ENCODE measurements at places on chromosomes 1 and 21.

DNA sequence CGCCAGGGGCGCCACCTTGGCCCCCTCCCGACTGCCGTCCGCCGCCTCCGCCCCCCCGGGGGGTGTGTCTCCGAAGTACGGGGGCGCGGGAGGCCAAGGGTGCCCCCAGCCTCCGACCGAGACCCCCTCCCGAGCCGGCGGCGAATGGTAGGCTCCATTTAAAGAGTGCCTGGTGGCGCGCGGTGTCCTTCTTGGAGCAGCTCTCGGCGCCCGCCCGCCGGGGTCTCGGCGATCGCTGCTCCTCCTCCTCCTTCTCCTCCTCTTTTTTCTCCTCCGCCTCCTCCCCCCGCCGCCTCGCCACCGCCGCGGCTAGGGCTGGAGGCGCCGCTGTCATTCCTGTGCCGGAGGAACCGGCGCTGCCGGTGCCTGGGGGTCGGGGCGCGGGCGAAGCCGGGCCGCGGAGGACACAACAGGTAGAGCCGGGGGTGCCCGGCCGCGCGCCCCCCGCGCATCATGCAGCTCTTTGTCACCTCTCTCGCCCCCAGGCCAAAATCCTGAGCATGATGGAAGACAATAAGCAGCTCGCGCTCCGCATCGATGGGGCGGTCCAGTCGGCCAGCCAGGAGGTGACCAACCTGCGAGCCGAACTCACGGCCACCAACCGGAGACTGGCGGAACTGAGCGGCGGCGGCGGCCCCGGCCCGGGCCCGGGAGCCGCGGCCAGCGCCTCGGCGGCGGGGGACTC, at the start of gene KAZN:
Gene KAZN (plus strand): TSS at position 188 of the 685 bp plus-strand sequence.
- peak; percentile 70 for DNase-seq

GRCh38 chr1:100265562-100265930, 470 bp upstream of the RTCA start:
- no peak for DNase-seq

DNA sequence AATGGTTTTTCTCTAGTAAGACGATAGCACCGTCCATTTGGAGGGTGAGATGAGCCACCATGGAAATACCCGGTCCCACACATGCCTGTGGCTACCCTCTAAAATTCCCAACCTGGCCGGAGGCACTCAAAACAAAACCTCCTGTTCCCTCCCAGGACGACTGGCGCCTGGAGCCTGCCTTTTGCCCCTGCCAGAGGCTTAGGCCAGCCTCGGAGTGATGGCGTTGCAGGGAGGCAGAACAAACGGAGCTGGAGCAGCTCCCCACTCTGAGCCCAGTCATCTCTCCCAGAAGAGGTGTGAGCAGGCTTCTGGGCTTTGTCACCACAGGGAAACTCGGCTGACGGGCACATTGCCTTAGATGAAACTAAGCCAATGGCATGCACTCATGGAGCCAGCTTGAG, 213.7 kb upstream of the HOOK1 start:
- no peak for DNase-seq

GRCh38 chr1:245588116-245588639, 433.4 kb downstream of the KIF26B start:
- no peak for DNase-seq

DNA sequence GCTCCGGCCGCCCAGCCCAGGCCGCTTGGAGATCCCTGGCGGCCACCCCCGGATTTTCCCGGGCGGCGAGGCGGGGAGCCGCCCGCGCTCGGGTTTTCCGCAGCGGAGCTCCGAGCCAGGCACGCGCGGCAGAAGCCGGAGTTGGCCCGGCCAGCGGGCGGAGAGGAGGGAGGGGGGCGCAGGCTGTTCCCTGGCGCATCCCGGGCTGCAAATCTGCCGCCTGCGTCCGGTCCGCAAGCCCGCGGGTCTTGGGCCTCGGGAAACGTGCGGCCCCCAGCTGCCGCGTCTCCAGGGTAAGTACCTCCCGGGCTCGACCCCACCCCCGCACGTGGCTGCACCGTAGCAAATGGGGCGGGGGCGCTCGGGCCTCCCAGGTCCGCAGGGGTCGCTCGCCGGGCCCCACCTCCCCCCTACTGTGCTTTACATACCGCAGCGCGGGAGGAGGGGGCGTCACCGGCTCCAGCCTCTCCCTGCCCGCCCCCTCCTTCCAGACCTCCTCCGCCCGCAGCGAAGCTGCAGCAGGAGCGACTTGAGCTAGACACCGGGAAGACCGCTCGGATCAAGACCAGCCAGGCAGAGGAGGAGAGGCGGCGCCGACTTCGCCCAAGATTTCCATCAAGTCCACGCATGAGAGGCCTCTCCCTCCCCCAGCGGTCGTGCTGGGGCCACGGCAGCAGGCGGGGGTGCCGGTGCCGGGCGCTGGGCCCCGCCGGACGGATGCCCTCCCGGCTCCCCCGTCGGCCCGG, 1.6 kb downstream of the TMEM200B start:
- peak; percentile 76 for DNase-seq

- DNase-seq: no peak
These were observed 334.3 kb upstream of the ADAMTS5 start for GRCh38 chr21:27301220-27301619.

DNA sequence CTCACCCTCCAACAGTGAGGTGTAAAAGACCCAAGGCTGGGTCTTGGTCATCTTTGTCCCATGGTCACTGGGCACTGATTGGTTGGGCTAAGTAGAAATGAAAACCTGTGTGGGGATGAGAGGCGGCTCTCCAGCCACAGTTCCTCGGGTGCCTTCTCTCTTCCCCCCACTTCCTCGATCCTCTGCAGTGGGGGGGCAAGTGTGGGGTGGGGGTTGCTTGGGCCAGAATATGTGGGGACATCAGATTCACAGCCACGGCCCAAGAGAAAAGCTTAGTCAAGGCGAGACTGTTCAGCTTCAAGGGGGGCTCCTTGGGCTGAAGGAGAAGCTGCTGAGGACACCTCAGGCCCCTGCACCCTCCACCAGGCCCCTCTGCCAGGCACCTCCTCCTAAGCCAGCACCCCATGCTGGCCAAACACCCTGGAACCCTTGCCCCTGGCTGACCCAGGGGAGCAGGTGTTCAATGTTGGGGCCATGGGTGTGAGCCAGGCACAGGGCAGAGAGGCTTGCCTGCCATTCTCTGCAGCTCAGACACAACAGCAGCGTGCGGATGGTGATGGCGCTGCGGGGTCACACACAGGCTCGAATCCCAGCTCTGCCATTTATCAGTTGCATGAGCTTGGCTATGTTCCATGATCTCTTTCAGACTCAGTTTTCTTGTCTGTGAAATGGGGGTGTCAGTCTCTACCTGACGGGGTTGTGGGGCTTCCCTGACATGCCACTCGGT, 21.0 kb upstream of the TNFRSF1B start:
- DNase-seq: no peak

GRCh38 chr1:206912445-206913095, 9.2 kb downstream of the FCMR start:
- DNase-seq: peak; percentile 73

GRCh38 chr1:229629261-229629660, 3.2 kb downstream of the URB2 start:
- no peak for DNase-seq

DNA sequence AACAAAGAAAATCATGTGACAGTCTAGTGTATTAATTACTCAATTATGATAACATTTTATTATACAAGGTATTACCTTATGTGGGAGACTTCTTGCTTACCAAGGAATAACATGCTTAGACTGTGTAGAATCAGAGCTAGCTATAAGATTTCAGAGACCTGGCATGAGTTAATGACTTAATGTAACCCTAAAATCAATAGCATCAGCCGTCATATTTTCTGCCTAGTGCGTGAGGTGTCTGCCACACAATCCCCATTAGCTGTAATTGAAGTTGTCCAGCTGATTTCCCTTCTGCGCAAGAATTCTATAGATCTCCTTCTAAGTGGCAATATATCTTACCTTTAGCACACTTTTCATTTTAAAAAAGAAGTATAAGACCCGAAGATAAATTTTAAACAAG, 28.8 kb downstream of the CHODL start:
- DNase-seq: no peak

DNA sequence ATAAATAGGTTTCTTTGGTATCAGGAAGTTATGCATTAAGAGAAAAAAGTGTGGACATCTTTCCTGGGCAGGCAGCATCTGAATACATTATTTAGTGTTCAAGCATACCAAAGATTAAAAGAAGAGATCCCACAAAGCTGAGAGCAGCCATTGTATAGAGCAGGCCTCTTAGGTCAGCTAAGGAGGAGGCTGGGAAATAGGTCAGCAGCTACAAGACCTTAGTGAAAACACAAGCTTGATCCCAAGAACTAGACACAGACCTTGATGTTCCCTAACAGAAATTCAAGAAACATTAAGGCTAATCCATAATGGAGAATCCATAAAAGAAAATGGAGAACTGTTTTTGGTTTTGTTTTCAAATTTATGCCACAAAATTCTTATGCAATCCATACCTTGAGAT, 135.3 kb upstream of the DPT start:
- no peak for DNase-seq

DNA sequence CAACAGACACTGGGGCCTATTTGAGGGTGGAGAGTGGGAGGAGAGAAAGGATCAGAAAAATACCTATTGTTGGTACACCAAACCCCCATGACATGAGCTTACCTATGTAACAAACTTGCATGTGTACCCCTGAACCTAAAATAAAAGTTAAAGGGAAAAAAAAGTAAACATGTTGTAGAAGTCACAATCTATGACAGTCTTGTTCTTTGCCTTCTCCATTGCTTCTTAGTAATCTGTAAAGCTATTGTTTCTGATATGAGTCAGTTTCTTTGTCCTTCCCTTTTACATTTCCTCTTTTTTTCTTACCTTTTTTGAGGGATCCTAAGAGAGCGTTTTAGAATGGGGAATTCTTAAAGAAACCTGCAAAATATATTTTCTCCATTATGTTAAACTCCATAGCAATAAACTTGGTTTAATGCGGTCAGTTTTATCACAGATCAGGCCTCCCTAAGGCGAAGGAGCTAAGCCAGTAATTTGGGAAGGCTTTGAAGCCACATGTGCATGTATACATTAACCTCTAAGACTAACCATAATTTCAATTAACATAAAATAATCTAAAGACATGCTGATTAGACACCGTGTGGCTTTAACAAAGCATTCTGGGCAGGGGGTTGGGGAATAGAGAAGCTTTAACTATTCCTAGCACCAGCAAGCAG, 77.8 kb upstream of the C1orf105 start:
- DNase-seq: no peak

DNA sequence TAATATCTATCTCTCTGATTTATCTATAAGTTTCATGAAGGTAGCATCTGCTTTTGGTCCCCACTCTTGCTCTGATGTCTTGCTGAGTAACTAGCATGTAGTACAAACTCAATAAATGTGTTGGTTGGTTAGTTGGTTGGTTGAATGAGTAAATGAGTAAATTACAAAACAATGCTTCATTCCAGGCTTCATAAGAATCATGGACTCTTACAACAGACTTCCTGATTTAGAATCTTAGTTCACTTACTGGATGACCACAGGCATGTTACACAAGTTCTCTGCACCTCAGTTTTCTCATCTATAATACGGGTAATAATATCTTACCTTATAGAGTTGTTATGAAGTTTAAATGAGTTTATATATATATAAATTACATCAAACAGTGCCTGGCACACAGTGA, 98.6 kb downstream of the ZNF281 start:
- no peak for DNase-seq

DNA sequence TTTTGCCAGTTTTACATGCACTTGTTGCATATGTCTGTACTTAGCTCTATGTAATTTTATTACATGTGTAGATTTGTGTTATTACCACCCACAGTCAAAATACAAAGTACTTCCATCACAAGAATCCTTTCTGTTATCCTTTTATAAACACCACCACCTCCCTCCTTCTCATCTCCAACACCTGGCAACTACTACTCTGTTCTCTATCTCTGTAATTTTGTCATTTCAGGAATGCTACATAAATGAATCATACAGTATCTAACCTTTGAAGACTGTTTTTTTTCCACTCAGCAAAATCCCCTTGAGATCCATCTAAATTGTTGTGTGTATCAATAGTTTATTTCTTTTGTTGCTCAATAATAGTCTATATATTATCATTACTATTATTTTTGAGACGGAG, 64.5 kb upstream of the COP1 start:
- DNase-seq: no peak

GRCh38 chr21:42406866-42407265, 3.2 kb downstream of the UBASH3A start:
- DNase-seq: no peak

DNA sequence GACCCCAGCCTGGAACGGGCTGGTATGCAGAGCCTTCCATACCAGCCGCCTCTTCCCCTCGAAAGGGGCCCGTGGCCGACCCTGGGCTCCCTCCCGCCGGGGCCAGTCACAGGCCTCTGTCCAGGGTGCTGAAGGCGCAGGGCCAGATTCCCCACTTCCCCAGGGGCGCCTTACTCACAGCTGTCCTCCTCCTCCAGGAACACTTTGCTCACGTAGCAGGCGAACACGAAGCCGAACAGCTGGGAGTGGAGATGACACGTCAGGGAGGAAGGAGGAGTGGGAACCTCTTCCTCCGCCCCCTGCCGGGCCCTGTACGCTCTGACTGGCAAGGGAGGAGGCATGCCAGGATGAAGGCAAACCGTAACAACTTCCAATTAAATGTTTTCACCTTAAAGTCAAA, 57.3 kb downstream of the NKAIN1 start:
- peak; percentile 90 for DNase-seq

- DNase-seq: no peak
These were observed 3.2 kb upstream of the KIAA1614 start for GRCh38 chr1:180909462-180909976.

GRCh38 chr1:40986956-40987355, 7.5 kb downstream of the CTPS1 start:
- peak; percentile 70 for DNase-seq

DNA sequence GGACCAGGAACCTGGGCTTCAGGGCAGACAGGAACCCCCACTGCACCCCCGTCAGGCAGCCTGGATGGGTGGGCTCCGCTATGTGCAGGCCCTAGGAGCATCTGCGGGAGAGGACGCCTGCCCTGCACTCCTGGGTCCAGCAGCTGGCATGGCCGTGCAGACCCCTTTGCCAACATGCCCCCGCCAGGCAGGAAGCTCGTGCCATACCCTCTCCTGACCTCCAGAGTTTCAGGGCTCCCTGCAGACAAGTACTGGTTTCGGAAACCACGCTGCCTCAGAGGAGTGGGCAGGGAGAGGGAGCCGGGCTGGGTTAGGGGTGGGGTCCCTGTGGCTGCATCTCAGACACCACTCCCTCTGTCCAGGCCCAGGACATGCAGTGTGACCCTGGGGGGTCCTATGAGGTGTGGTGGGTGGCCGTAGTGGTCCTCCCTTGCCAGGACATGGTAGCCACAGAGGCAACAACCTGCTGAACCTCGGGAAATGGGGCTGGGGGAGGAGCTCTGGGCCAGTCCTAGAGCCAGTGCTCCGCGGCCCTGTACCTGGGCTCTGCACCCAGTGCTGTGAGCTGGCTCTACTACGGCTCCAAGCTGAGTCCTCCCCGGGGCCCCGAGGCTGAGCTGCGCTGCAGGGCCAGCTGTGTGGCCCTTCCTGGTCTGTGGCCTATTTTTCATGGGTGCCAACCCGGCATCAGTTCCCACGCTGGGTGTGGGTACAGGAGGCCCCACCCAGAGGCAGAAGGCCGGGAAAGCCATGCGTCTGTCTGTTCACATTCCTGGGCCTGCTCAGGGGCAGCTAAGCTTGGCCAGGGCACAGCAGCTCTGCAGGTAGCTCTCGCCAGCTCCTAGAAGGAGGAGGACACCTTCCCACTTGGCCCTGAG, 1.4 kb downstream of the PLEKHN1 start:
- no peak for DNase-seq

GRCh38 chr1:212710566-212710965, 10.9 kb upstream of the BATF3 start:
- no peak for DNase-seq

Measured in left hindlimb (tissue), 1 donor.